H9 (cell line): ENCODE measurements at places on chromosomes 11 and 22. TPM values are rescaled to one million over a fixed set of nuclear protein-coding genes. Genes with fewer than 3 reads are reported as not detected.

C11orf87 gene
- total RNA-seq, result 0.11 TPM in 2 replicates

RPLP2 gene
- total RNA-seq, result 2,138 and 2,312 TPM in 2 replicates

DNA sequence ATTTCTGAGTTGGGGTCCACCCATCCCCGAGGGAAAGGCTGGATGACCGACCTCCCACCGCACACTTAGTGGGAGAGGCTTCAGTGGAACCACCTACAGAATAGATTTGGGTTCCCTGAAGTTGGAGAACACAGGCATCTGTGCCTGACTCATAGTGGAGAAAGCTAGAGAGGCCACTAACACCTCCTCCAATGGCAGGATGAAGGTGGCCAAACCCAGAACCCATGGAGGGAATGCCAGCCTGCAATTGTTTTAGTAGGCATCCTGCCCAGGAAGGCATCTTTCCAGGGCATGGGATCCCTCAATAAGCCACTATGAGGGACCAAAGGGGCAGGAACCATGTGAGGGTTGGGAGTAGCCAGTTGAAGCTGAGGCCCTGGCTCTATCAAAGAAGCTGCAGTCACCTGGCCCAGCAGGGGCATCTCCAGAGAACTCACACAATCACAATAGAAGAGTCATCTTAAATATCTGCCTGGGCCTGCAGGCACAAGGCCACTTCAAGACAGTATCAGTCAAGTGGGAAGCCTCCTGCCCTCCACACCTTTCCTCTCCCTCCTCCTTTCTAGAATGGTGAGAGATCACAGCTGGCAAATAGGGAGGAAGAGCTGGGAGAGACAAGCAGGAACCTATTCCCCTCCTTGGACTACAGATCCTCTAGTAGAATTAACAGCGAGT lies 124.1 kb upstream of the CSNK2A3 start:
- DNase-seq, result no peak
- H3K36me3 ChIP-seq, result no peaks in the 10 kb centered on the region
- peaks cover 6% of the 10 kb centered on the region; the same call in 1 of the 2 replicates for H3K4me1 ChIP-seq

VSTM5 gene
- not detected in 2 replicates for total RNA-seq

FAM111B gene
- 31.9 and 35.0 TPM in 2 replicates for total RNA-seq

HIPK3 gene
- total RNA-seq, result 21.7 and 23.4 TPM in 2 replicates

HOATZ gene
- total RNA-seq, result not detected in 2 replicates

DNA sequence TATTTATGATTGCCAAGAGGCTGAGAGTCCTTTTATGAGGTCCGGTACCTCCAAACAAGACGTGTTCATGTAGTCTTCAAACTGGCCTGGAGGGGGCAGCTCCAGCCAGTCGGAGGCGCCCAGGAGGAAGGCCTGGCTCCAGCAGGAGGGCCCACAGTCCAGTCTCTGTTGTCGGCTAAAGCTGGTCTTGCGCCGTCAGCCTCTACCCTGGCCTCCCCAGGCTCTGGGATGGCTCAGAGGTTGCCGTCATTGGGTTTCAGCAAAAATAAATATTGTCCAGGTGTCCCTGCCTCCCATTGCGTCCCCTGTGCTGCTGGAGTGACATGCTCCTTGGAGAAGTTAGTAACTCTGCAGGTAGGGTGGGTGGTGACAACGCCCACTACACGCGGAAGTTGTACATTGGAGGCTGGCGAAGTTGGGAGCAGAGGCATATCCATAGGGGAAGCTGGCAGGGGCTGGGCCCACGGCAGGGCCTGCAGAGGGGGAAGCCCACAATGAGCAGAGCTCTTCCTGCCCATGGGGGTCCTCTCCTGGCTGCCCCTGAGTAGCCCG lies 1.0 kb upstream of the SLC25A1 start:
- no peaks in the 10 kb centered on the region for H3K27me3 ChIP-seq
- peaks cover 5% of the 10 kb centered on the region; the same call in 1 of the 2 replicates for H3K36me3 ChIP-seq

DNA sequence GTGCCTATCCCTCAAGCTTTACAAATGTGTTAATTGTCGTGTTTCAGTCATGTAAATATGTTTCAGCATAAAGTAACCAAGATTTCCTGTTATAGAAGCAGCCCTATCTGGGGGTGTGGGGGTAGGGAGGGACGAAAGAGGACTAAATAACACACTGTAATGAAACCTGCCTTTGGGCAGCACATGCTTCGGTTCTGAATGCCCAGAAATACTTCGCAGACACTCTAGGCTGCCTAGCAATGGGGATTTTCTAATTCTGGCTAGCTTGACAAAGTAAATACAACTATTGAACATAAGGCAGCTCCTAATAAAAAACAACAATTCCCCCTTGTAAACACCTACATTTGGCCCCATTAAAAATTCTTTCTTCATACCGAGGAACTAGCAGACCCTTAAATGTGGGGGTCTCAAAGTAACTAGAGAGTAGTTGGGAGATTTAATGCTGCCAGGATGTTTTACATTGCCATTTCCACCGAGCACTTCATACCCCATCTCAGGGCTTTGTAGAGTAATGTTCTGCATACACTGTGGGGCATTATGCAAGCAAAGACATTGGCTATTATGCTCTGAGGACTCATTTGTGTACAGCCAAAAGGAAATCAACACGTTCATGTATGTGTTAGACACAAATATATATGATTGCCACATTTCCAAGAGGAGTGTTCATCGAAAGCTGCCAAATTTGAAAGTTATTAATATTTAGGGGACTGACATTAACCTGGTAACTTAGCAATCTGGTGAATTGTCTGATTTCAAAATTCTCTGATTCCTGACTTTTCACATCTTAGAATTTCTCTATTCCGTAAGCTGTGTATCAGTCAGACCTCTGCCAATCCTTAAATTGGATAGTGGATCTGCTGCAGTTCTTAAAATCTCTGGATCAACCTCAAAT lies 42.1 kb downstream of the PAX6 start:
- H3K36me3 ChIP-seq, result no peaks in the 10 kb centered on the region
- H3K27me3 ChIP-seq, result no peaks in the 10 kb centered on the region
- no peak overlapping the region for H3K4me3 ChIP-seq
- H3K27ac ChIP-seq, result no peak overlapping the region
- no peak for DNase-seq
- H3K4me1 ChIP-seq, result no peaks in the 10 kb centered on the region; the same call in 1 of the 2 replicates

DNA sequence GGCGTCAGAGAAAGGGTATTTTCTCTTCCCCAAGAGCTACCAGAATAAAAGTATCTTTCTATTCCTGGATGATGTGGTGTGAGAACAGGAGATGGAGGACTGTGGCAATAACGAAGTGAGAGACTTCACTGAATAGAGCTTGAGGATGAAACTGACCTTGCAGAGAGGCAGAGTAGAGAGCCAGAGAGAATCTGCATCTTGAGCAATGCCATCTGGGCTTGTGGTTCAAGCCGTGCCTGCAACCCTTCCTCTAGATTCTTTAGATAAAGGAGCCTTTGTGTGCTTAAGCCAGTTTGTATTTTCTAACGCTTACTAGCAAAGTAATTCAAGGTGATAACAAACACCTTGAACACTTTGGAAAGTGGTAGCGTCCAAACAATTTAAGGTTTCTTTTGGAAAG lies 2.2 kb downstream of the ME3 start:
- H3K4me1 ChIP-seq, result no peaks in the 10 kb centered on the region
- no peak overlapping the region for H3K4me3 ChIP-seq
- no peak overlapping the region for H3K27ac ChIP-seq
- DNase-seq, result no peak
- no peaks in the 10 kb centered on the region for H3K36me3 ChIP-seq

DNA sequence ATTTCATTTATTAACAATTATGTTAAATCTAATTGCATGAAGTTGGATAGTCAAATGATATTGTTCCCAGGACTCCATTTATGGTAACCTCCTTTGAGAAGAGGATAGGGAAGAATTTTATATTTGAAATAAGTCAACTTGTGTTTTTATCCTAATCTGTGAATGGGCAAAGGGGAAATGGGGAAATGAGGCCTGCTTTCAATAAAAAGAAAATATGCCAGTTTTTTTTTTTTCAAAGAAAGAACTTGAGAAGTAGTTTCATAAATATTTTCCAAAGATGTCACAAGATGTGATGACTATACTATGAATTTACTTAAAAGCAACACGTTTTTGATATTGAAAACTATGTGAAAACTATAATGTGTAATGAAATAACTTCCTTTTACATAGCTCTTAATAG lies 201.8 kb downstream of the TMEM135 start:
- H3K27ac ChIP-seq, result no peak overlapping the region
- no peaks in the 10 kb centered on the region for H3K27me3 ChIP-seq
- H3K36me3 ChIP-seq, result no peaks in the 10 kb centered on the region
- H3K4me1 ChIP-seq, result no peaks in the 10 kb centered on the region

PHETA2 gene
- total RNA-seq, result 2.6 and 3.2 TPM in 2 replicates

MAP6 gene
- total RNA-seq, result 0.48 and 0.77 TPM in 2 replicates

PPFIBP2 gene
- total RNA-seq, result 4.3 and 8.3 TPM in 2 replicates

COA4 gene
- 115 and 116 TPM in 2 replicates for total RNA-seq

- no peaks in the 10 kb centered on the region for H3K36me3 ChIP-seq
- H3K27ac ChIP-seq, result no peak overlapping the region
- H3K4me3 ChIP-seq, result no peak overlapping the region
- H3K4me1 ChIP-seq, result no peaks in the 10 kb centered on the region
- DNase-seq, result no peak
Measured at GRCh38 chr11:36317992-36318391, 21.9 kb downstream of the PRR5L start.

GRCh38 chr11:15117751-15118150 lies 3.0 kb downstream of the INSC start:
- H3K4me3 ChIP-seq, result no peak overlapping the region
- no peaks in the 10 kb centered on the region for H3K36me3 ChIP-seq
- H3K27ac ChIP-seq, result no peak overlapping the region
- no peak for DNase-seq
- H3K4me1 ChIP-seq, result no peaks in the 10 kb centered on the region
- peaks cover 10% of the 10 kb centered on the region; the same call in 1 of the 2 replicates for H3K27me3 ChIP-seq

DNA sequence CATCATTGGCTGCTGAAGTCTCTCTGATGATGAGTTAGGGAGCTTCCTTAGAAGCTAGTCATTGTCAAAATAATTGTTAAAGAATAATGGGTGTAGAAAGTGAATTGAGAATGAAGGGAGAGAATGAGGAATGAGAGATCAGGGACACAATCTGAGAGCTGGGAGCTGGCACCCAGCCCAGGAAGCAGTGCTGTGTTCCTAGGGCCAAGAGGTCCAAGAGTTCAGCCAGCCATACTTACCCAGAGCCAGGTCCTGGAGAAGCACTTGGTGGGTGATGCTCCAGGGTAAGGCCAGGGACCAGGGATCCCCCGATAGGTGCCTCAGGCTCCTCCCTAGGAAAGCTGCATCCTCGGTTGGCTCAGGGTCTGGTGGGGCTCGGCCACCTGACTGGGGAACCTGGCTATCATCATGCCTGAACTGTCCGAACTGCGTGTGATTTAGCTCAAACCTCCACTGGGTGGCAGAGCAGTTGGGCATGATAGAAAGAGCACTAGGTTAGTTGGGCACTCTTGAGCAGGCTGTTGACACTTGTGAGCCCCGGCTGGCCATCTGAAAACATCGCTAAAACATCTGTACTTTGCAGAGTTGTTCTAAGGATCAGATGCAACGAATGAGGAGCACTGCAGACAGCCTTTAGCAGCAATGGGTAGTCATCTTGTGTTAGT lies 123.9 kb upstream of the NCAM1 start:
- no peaks in the 10 kb centered on the region for H3K4me1 ChIP-seq
- H3K27ac ChIP-seq, result no peak overlapping the region
- DNase-seq, result peak; percentile 42
- H3K36me3 ChIP-seq, result no peaks in the 10 kb centered on the region

DNA sequence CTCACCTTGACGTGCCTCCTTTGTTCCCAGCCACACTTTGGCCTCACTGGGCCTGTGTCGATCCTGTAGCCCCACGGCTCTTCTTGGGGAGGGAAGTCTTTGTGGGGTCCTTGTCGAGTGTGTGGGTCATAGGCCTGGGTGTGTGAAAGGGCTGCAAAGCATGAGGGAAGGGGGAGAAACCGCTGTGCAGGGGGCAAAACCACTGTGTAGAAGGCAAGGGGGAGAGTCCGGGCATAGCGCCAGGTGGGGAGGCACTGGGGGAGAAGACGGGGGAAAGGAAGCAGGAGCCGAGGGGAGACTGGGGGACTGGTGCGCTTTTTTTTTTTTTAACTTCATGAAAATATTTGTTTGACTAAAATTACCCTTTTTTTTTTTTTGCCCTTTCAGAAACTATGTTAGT lies 65.1 kb upstream of the RASD2 start:
- no peak overlapping the region for H3K27ac ChIP-seq
- no peaks in the 10 kb centered on the region for H3K27me3 ChIP-seq
- H3K4me3 ChIP-seq, result no peak overlapping the region
- DNase-seq, result no peak

LINC01488 gene
- not detected in 2 replicates for total RNA-seq

GRCh38 chr11:11446967-11447366 lies 93.9 kb upstream of the CSNK2A3 start:
- no peaks in the 10 kb centered on the region for H3K27me3 ChIP-seq
- no peaks in the 10 kb centered on the region for H3K4me1 ChIP-seq
- no peak for DNase-seq

TIMM10 gene
- total RNA-seq, result 126 and 130 TPM in 2 replicates

- no peak overlapping the region for H3K27ac ChIP-seq
- DNase-seq, result no peak
- H3K4me1 ChIP-seq, result no peaks in the 10 kb centered on the region
- H3K4me3 ChIP-seq, result no peak overlapping the region
Measured at GRCh38 chr22:23803001-23803819, 16.4 kb downstream of the SMARCB1 start.

OR51L1 gene
- not detected in 2 replicates for total RNA-seq

- H3K27me3 ChIP-seq, result no peaks in the 10 kb centered on the region
- H3K4me1 ChIP-seq, result no peaks in the 10 kb centered on the region
- H3K4me3 ChIP-seq, result no peak overlapping the region
- no peak for DNase-seq
- peaks cover 57% of the 10 kb centered on the region for H3K36me3 ChIP-seq
Measured at GRCh38 chr11:38226684-38227083, 1628.6 kb upstream of the RAG2 start.

API5 gene
- total RNA-seq, result 147 and 151 TPM in 2 replicates

- peaks cover 4% of the 10 kb centered on the region; the same call in 1 of the 2 replicates for H3K36me3 ChIP-seq
- no peak for DNase-seq
- no peaks in the 10 kb centered on the region for H3K4me1 ChIP-seq
- no peak overlapping the region for H3K4me3 ChIP-seq
- H3K27ac ChIP-seq, result no peak overlapping the region
Measured at GRCh38 chr11:97844016-97844415, 1176.7 kb upstream of the CNTN5 start.

GRCh38 chr11:61918938-61919704 lies 1.8 kb upstream of the RAB3IL1 start:
- H3K27ac ChIP-seq, result no peak overlapping the region
- peaks cover 7% of the 10 kb centered on the region; the same call in 1 of the 2 replicates for H3K4me1 ChIP-seq
- no peak for DNase-seq
- H3K4me3 ChIP-seq, result no peak overlapping the region
- no peaks in the 10 kb centered on the region for H3K36me3 ChIP-seq
- no peaks in the 10 kb centered on the region; the same call in 1 of the 2 replicates for H3K27me3 ChIP-seq

- DNase-seq, result no peak
- no peak overlapping the region for H3K4me3 ChIP-seq
- no peaks in the 10 kb centered on the region for H3K4me1 ChIP-seq
- H3K36me3 ChIP-seq, result peaks cover 3% of the 10 kb centered on the region; the same call in 2 of the 3 replicates
- H3K27me3 ChIP-seq, result no peaks in the 10 kb centered on the region
Measured at GRCh38 chr11:119181677-119182412, 3.4 kb upstream of the NHERF4 start.
